ENCODE measurements at places on chromosomes 12 and 14.
A peak's percentile ranks its signal among the peaks of the same experiment; 100 is the strongest.

DNA sequence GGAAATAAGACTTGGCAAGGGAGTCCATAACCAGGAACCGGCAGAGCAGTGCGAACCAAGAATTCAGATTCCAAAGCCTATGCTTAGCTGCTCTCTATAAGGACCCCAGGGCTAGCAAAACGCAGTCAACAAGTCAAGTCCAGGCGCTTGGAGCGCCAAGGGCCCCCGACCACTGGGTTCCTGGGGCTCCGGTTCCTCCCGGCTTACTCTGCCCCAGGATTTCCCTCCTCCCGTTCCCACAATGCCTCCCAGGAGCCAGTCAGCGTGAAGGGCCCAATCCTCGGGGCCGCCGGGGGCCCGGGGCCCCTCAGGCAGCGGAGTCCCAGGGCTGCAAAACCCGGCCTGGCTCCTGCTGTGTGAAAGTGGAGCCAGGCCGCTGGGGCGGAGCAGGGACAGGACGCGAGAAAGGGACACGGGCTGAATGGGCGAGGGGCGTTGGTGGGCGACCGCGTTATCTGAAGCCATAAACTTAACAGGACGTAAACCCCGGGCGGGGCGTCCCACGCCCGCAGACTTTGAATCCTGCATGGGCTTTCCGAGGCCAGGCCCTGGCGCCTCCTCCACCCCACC, 1.5 kb downstream of the KRT8 start:
- peak; percentile 37 for DNase-seq

DNA sequence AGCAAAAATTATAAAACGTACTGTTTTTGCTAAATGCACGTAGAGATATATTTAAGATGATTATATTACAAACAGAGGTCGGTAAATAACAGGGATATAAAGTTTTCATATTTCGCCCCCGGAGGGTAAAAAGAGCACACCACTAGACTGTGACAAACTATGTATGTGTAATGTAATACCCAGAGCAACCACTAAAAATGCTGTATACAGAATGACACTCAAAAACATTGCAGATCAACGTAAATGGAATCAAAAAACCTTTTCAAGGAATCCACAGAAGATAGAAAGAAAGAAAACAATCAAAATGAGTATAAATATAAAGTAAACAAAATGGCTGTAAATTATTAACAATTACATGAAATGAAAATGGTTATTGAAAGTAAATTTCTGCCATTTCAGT, 37.6 kb upstream of the PRB4 start:
- DNase-seq: no peak

DNA sequence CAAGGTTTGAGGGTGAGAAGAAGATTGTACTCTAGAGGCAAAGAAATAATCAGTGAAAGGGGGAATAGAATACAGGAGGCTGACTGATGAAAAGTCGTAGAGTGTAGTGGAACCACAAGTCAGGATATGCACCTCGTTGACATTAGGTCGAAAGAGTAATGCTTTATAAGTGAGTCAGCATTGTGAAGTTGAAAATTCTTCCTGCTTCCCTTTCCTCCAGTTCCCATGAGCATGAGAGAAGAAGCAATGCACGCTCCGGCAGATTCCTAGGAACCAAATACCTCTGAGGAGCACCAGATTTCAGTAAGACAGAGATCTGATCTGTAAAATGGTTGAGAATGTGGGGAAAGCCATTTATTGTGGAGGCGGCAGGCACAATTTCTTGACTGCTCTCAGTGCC, 16.5 kb downstream of the CCER1 start:
- no peak for DNase-seq

DNA sequence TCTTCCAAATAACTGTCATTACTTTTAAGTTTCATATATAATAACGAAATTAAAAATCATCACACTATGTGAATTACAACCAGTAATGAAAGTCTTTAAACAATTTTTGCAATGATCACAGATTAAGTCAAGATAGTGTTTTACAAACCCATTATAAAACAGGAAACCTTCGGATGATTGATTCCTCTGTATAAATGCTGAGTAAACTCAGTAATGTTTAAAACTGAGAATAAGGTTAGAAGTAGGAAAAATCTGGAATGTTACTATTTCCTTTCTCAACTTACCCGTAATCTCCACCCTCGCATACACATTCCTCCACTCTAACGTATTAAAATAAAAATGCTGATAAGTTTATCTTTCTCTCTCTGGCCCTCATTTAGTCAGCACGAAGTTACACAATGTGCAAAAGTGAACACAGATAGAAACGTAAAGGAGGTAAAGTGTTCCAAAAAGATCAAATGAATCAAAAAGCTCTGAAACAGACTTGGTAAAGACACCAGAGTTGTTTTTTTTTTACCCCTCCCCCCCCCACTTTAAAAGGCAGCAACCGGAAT, 1.6 kb downstream of the ZFC3H1 start:
- DNase-seq: no peak

GRCh38 chr12:6914947-6915788, 788 bp downstream of the ENO2 start:
- DNase-seq: no peak

- no peak for DNase-seq
Observed at GRCh38 chr12:108394196-108394595, 55.1 kb upstream of the CMKLR1 start.

DNA sequence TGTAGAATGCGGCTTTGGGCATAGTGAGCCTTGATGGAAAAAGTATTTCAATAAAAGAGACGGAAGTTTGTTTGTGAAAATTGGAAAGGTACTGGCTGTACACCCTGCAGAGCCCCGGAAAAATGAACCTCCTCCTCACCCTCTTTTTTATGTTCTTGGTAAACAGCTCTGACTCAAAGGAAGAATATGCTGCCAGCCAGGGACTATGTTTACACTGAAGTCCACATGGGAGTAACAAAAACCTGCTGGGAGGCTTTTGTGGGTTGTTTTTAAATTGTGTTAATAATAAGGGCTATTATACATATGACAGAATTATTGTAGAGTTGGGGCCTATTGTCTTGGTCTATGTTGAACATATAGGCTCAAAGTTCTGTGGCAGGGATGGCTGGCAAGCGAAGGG, 70.7 kb downstream of the TTC8 start:
- no peak for DNase-seq

DNA sequence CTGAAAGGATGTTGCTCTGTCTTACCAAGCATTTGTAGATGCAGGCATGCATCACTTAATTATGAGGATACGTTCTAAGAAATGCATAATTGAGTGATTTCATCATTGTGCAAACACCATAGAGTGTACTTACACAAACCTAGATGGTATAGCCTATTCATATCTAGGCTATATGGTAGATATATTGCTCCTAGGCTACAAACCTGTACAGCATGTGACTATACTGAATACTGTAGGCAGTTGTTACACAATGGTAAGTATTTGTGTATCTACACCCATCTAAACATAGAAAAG, 75.9 kb downstream of the IFT81 start:
- no peak for DNase-seq

GRCh38 chr12:115944837-115945490, 332.5 kb downstream of the MED13L start:
- DNase-seq: no peak

- no peak for DNase-seq
Observed at GRCh38 chr12:58966939-58967338, 46.6 kb upstream of the LRIG3 start.

GRCh38 chr12:110577864-110578693, 5.0 kb downstream of the PPTC7 start:
- DNase-seq: no peak

DNA sequence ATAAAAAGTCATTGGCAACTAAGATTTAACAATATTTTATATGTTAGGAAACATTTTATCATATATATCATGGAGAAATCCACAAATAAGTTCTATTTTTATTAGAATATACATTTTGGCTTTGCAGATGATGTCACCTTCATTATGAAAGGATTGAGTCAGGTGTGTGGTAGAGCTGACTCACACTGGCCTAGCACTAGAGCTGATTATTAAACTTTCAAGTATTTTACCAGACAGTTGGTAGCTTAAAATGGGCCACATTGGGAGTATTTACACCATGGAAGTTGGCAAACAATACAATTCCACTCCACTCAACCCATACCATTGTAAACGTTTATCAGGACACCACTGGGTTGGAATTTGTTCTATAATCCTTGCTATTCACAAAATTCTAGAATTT, 1036.6 kb downstream of the TRHDE start:
- DNase-seq: no peak

Measured in stimulated activated CD4-positive, alpha-beta T cell treated with anti-CD3 and anti-CD28 coated beads, Interleukin-1b, Interleukin-23, amount 100 ng/mL, for 1 hour (primary cell).